ENCODE measurements at places on chromosomes 5 and 9.

DNA sequence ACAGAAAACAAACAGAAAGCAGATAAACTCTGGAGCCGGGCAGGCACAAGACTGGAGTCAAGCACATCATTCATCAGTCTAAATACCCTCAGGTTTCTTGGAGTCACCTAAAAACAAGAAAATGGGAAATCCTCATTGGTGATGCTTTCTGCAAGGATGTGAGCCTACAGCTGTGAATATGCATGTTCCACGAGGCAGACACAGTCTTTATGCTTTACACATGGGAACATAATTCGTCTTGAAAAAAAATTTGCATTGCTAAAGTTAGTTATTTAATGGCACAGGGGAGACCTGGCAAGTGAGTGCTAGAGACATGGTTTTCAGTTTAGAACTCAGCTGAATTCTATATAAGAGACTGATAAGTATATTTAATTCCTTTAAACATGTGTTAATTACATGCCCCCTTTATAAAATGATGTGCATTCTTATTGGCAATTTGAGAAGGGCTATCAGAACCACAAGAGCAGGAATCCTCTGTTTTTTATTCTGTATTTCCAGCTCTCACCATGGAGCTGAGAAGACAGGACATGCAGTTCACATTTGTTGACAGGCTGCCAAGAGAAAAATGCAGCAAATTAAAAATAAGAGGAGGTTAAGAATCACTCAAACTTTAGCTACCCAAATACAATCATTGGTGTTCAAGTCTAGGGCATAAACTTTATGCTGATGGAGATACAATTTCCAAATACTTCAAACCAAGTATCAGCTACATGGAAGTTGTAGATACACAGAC is 438.0 kb upstream of the MPDZ start:
- no peak for DNase-seq

- DNase-seq = no peak
Measured at GRCh38 chr5:177447066-177447610, 524 bp downstream of the PRR7 start.

DNA sequence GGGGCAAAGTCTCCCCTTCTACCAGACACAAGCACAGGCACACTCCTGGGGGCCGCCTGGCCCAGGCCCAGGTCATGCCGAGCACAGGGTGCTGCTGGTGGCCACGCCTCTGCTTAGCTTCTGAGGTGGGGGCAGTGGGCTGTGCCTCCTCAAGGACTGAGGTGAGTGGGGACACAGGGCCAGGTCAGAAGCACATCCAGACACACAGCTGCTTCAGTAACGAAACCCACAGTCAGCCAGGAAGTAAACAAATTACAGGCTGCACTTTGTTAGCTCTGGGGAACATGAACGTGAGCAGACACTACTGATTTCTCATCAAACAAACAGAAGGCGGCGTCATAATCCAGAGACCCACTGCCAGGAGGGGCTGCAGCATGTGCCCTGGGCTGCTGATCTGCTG is 192.4 kb downstream of the HSPA4 start:
- DNase-seq = no peak

GRCh38 chr5:175235251-175235960 is 208.6 kb downstream of the DRD1 start:
- DNase-seq = no peak

DNA sequence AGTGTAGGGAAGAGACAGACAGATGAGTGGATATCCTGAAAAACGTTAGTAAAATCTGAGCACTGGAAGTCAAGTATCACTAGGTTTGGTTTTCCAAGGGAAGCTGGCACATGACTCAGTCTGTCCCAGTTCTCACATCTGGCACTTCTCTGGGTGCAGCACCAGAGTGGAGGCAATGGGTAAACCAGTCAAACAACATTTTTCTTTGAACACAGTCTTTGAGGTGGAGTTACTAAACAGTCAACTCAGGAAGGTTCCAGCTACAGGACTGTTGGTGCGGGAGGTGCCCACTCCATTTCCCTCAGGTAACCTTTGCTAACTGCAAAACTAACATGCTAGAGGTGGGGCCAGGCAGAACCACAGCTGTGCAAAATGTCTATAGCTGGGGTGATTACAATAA is 301.4 kb upstream of the RFX3 start:
- no peak for DNase-seq

DNA sequence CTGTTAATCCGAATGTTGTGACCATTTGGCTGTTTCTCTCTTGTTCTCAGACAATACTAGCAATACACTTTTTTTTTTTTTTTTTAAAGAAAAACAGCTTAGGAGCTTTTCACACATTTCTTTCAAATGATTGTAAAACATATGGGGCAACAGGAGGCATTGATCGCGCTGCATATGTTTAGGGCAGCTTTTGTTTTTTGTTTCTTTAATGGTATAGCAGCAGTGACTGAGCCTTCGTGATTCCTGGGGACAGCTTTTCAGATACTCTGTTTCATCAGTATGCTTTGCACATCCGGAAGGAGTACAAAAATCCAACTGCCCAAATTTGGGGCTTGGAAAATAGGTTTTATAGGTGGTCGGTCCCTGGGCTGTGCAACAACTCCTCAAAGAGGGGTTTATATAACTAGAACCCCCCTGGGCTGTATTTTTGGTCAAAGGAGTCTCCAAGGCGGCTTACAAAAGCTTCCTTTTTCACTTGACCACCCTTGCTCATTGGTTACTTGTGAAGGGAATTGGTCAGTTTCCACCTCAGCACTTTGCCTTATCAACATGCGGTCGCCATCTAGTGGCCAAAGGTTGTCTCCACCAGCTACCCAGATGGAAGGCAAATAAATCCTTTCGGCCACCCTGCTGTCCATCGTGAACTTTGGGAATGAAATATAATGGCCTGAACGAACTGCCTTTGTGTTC is 91.8 kb downstream of the PDE6A start:
- no peak for DNase-seq

DNA sequence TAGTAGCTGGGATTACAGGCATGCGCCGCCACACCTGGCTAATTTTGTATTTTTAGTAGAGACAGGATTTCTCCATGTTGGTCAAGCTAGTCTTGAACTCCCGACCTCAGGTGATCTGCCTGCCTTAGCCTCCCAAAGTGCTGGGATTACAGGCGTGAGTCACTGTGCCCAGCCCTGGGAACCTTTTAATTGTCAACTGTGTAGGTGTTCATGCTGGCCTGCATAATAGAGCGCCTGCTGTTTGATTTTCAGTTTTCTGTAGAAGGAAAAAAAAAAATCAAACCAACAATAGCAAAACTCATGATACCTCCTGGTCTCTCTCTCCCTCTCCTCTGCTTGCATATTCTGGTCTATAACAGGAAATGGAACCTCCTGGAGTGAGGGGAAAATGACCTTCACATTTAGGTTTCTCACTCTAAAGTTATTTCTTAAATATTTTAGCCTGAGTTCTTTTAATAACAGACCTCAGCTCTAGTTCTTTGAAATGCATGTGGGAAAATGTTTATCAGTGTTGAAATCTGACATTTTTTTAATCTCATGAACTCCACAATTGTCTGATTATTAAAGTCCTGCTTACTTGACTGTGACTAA is 51.7 kb downstream of the EXOSC2 start:
- DNase-seq = no peak

DNA sequence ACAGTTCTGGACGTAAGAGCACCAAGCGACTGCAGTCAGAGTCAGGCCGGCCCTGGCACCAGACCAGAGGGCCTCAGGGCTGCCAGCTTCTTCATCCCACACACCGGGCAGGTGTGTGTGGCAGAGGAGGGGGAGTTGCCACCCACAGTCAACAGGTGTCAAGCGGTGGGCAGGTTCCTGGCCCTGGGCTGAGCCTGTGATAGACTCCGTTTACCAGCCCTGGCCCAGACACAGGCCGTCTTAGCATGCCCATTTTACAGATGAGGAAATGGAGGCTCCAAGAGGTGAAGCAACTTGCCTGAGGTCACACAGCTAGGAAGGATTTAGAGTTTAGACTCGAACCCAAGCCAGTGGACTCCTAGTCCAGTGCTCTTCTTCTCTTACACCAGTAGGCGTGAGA is 71.8 kb downstream of the HMCN2 start:
- DNase-seq = no peak

DNA sequence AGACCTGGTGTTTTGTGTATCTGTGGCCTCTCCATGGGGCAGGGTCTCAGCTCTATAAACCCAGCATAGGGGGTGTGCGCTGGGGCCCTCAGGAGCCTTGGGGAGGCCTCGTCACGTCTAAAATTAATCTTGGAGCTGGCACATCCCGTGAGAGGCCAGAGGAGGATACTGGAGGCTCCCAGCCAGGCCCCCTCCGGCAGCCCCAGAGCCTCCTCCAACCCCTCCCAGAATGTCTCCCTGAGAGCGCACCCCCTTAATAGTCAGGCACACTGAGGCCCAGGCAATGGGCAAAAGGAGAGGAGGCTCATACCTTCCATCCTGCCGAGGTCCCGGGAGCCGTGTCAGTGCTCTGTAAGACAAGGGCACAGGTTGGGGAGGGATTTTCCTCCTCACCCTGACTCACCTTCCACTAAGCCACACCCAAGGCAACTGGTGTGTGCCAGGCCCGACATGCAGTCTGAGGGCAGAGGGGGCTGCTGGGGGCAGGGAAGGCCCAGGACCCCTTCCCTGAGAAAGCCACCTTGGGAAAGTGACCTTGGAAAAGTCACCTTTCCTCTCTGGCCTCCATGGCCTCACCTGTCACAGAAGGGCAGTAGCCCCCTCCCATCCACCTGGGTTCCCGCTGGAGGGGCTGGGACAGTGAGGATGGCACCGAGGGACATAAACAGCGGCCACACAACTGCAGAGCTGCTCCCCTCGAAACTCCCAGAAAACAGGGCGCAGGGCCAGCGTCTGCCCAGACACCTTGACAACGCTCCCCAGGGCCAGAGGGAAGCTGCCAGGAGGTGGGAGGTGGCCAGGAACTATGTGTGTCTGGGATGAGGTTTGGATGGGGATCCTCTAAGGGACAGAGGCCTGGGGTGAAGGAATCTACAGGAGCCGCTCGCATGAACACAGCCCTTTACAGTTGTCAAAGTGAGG is 2.9 kb downstream of the AK1 start:
- DNase-seq = no peak

DNA sequence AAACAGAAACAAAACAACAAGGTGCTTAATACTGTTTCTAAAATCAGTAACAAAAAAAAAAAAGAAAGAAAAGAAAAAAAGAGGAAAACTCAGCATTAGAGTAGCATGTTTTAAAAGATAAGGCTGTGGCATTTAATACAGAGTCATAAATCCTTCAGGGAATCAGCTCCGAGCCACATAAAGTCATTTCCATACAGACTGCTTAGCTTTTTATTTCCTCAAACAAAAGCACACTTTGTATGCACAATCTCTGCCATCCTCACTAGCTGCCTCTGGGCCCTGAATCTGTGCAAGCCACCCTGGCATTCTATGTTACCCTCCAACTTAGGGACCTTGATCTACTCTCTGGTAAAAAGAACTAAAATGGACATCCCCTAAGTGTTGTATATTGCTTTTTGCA is 87.6 kb downstream of the SEMA6A start:
- no peak for DNase-seq

- no peak for DNase-seq
Measured at GRCh38 chr5:62585306-62585705, 6.7 kb downstream of the LRRC70 start.

DNA sequence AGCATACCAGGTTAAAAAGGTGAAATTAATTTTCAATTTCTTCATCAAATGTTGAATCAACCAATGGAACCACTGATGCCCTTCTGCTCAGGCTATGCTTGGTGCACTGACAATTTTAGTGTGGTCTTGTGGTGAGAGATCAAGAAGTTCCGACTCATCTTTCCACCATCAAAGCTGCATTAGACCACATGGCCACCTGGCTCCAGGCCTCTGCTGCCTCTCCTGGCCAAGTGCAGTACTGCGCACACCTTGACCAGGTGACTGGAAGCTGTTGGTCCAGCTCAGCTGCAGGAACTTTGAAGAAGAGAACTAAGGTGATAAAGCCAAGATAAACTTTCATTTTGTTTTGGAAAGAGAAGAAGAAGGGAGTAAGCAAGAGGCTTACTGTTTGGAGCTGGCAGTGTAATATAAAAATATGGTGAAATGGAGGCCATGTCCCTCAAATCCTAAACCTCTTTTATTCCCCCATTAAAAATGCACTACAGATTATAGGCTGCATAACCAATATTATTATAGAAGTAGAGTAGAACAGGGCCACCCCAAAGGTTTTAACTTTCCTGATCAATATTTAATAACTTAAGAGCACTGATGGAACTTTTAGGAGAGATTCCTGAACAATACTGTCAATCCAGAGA is 315.5 kb upstream of the C9orf72 start:
- DNase-seq = no peak

DNA sequence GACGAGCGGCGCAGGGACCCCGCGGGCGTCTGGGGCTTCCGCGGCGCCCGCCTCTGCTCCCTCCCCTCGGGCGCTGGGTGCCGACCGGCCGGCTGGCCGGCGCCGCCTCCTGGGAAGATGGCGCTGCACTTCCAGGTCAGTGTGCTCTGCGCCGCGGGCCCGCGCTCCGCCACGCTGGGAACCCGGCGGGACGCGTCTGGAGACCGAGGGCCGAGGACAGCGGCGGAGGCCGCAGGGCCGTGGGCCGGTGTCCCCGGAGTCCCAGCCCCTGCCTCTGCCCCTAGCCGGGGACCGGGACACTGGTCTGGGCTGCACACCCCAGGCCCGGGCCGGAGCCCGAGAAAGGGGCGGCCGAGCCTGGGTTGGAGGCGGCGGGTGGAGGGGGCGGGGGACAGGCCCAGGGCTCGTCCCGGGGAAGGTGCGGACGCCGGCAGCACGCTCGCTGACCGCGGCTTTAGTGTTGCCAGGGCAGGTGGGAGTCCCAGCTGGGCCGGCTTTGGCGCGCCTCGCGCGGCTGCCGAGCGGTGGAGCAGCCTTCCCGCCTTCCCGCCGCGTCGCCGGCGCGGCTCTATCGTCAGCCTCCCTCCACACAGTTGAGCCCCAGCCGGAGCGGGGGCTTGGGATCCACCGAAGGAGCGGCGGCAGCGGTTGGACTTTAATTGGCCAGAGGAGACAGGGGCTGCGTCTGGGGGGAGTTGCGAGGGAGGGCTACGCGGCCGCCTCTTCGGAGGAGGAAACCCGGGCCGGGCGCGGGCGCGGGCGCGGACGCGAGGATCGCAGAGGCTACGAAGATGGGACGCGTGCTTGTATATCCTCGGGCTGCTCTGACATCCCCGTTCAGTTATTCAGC is at the start of gene RANBP17:
Gene RANBP17, plus strand, starts transcription at position 102 of the 850 bp plus-strand sequence.
- no peak for DNase-seq

GRCh38 chr9:129026442-129027223 is 1.5 kb downstream of the SH3GLB2 start:
- peak; percentile 72 for DNase-seq

DNA sequence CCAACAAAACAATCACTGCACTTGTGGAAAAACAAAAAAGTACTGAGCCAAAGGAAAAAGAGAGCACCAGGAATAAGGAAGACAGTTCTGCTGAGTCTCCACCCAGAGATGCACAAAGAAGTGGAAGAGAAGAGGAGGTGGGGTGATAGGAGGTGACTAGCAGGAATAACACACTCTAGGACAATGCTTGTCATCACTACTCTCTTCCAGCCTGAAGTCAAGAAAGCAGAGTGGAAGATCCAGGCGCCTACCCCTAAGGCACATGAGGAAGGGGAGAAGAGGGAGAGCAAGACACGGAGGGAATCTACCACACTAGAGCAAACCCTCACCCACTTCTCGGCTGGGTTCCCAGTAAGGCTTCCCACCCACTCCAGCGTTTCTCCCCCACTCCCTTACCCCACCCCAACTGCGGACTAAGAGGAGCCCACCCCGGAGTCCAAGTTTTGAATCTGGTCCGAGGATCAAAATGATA is 1.7 kb downstream of the SLIT3 start:
- DNase-seq = no peak
